ENCODE measurements at places on chromosomes 12 and 14.
A peak's percentile ranks its signal among the peaks of the same experiment; 100 is the strongest.

GRCh38 chr14:95523815-95524448, 7.5 kb upstream of the SYNE3 start:
- DNase-seq = peak; percentile 59

- DNase-seq = no peak
Observed at GRCh38 chr14:100106250-100107112, 41.3 kb downstream of the EVL start.

GRCh38 chr14:104549536-104550339, 29.8 kb upstream of the C14orf180 start:
- DNase-seq = no peak

- no peak for DNase-seq
Observed at GRCh38 chr14:100345711-100346110, 22.6 kb downstream of the SLC25A47 start.

DNA sequence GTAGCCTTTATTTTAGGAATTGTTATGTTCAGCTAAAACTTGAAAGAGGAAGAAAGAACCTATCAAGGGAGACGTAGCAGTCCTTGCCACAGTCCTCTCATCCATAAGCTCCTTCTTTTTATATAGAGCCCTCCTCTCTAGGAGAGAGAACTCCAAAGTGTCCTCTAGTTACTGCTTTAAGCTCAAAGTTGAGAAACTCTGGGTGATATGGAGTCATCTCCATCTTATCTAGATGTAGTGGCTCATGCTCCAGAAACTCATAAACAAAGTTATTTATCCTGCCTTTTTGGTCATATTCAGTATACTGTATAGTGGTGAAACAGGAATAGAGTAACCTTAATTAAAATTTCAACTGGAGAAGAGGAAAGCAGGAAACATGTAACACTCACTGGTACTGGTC, 90.4 kb upstream of the ATF7IP start:
- DNase-seq = no peak

DNA sequence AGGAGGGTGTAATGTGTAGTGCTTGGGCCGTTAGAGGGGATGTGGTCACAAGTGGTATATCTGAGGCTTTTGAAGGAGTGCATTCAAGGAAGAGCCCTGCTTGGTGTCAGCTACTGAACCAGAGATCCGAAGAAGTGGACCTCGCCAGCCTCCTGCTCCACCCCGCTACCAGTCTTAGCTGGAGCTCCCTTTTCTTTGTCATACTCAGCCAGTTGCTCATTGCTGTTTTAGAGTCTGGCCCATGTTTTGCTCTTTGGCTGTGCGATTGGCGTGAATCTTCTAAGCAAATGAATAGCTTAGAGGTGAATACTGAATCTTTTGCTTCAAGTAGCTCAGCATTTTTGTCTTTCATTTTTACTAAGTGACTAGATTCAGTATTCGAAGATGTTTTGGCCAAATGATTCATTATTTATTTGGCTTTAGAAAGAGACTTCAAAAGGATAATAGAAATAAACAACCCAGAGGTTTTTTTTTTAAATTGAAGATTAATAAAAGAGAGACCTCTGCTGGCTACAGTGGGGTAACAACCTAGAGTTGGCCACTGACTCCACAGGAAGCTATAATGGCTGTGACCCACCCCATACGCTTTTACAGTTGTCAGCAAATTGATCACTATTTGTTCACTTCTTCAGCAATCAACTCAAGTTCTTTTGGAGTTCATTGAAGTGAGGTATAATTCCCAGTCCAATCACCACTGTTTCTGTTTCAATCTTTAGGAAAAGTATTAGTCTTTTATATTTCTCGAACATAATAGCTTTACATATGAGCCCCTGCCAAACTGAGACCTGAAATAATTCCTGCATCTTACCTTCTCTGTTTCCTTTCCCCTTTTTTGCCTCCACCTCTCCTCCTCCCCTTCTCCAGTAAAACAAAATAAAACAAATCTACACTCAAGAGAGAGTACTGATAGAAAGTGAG, 19.9 kb downstream of the CDKN1B start:
- peak; percentile 77 for DNase-seq

- DNase-seq = no peak
Observed at GRCh38 chr12:106171117-106171750, 32.5 kb upstream of the NUAK1 start.

GRCh38 chr12:109592905-109593272, 19.3 kb downstream of the MVK start:
- DNase-seq = no peak

DNA sequence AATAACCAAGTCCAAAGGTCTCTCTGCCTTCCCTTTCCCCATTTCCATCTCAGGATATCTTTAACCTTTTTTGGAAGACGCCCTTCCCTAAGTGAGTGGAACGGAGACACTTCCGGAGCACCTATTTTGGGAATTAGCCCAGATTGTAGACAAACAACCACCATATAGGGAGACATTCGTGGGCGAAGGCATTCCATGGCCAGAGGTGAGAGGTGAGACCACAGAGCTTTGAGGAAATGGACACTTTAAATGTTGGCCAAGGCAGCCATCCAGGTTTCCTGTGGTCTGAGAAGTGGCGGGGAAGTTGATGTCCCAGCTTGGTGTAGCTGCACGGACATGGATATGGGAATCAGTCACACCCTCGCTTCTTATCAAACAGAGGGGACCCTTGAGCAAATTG, 69.4 kb upstream of the BDKRB2 start:
- no peak for DNase-seq

DNA sequence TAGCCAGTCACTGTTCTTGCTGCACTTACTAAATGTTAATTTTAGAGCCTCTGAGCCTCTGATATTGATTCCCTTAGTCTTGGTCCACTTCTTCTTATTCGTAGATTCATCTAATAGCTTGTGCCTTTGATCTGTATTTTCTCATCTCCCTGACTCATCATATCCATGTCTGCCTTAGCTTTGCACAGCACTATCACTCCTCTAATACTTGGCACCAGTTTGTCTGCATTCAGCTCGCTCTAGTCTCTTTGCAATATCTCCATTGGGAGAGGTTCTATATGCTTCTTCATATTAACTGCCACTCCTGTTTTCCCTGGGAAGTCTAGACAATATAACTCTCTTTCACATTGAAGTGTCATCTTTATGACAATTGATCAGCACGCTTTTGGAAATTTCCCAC, 68.5 kb upstream of the CSRP2 start:
- no peak for DNase-seq

GRCh38 chr12:108709697-108710096, 21.6 kb downstream of the CORO1C start:
- DNase-seq = no peak

- DNase-seq = no peak
Observed at GRCh38 chr12:52231305-52232202, 1.5 kb upstream of the KRT7 start.

- DNase-seq = no peak
Observed at GRCh38 chr14:93811676-93812075, 23.4 kb upstream of the PRIMA1 start.

- peak; percentile 36 for DNase-seq
Observed at GRCh38 chr12:42716491-42716891, 126.9 kb upstream of the PRICKLE1 start.

DNA sequence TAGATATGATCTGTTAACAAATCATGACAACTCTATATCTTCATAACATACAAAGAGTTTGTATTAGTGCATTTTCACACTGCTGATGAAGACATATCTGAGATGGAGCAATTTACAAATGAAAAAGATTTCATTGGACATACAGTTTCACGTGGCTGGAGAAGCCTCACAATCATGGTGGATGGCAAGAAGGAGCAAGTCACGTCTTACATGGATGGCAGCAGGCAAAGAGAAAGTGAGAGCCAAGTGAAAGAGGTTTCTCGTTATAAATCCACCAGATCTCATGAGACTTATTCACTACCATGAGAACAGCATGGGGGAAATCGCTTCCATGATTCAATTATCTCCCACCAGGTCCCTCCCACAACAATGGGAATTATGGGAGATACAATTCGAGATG, 157.6 kb downstream of the DUSP6 start:
- no peak for DNase-seq

GRCh38 chr12:11500188-11500860, 105.0 kb upstream of the PRB2 start:
- peak; percentile 89 for DNase-seq

DNA sequence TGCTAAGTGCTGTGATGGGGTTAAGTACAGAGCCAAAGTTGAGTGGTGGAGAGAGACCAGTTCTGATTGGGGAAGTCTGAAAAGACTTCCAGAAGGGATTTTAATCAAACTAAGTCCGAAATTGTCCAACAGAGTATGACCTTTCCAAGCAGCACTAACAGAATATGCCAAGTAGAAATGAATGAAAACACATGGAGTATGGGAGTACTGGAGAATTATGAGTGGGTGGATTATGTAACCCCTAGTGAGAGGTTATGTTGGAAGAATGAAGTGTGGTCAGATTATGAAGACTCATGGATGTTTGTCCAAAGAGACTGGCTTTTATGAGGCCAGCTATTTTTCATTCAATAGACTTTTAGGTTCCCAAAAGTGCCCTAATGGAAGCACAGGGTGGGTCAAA, 94.0 kb upstream of the PLEKHA5 start:
- DNase-seq = peak; percentile 84

- peak; percentile 98 for DNase-seq
Observed at GRCh38 chr12:69585189-69586062, at the start of gene CCT2. TSS of gene CCT2 (plus strand) at chr12:69585459. CDS start at chr12:69585522, 63 bp downstream.

GRCh38 chr14:46250113-46250703, 401.4 kb downstream of the RPL10L start:
- DNase-seq = peak; percentile 17

GRCh38 chr14:94173471-94173884, 644 bp upstream of the PPP4R4 start:
- peak; percentile 7 for DNase-seq

GRCh38 chr14:65560340-65561027, 148.0 kb downstream of the FUT8 start:
- no peak for DNase-seq

DNA sequence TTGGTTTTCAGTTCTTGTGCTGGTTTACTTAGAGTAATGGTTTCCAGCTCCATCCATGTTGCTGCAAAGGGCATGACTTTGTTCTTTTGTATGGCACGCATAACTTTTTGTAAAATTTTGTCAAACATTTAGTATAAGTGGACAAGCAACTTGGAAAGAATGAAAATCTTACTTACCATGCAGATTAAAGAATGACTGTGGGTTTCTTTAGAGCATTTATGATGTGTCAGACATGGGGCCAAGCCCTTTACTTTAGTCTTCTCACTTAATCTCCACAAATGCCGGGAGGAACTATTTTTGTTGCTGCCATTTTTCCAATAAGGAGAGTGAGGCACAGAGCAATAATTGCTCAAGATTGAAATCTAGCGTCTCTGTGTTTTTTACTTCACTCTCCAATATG, 652.5 kb upstream of the TBX3 start:
- no peak for DNase-seq

DNA sequence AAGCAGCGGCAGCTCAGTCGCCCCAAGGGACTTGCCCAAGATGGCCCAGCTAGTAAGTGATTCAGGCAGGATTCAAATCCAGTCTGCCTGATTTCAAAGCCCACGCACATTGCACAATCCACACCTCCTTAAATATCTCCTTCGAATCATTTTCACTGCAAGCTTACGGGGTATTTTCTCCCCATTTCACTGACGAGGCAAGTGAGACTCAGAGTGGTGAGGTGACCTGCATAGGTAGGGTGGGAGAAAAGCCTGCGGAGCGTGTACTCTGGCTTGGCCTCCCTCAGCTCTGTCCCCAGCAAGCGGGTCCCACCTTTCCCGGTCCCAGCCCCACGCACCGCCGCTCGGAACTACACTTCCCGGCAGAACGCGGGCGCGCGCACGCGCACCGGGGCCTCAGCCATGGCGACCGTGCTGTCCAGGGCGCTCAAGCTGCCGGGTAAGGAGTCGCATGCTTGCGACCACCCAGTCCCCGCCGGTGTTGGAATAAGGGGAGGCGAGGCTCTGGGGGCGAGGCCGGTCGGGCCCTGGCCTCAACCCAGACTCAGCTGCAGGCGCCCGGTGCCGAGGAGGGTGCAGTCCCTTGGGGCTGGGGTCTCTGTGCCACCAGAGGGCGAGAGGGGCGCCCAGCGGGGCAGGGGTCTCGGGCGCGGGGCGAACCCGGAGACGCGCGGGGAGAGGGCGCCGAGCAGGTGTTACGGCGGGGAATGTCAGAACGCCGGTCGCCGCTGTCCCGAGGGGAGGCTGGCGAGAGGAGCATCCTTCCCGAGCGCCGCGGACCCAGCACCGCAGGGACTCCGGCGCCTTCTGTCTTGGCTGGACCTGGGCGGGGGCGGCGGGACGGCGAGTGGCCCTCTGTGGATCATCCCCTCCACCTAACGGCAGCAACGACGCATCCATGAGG, at the start of gene FAM234B:
FAM234B (plus strand) TSS at position 380 of the 904 bp plus-strand sequence; CDS start at position 403, 23 bp downstream.
- DNase-seq = peak; percentile 93

GRCh38 chr14:85596562-85596961, 66.6 kb downstream of the FLRT2 start:
- DNase-seq = no peak

DNA sequence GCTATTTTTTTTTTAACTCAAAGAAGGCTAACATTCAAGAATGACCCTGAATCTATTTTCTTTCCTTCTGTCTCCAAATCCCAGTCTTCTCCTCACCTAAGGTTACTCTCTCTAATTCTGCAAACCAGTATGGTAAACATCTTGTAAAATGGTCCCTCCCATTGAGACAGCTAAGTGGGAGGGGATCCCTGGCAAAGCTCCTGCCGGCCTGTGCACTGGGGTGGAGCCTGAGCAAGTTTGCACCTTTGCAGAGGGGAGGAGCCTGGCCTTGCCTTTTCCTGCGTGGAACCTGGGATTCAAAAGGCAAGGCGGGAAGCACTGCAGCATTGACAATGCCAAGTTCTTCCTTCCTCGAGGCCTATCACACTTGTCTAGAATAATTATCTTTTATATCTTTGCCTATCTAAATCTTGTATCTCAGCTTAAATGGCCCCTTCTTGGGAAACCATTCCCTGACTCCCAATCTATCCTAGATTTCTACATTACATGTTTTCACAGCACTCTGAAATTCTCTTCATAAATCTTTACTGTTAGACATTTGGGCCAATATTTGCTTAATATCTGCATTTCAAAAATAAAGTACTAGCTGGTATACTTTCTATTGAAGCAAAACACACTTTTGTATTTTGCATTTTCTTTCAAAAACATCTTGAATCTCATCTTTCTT, 83.0 kb downstream of the EPS8 start:
- no peak for DNase-seq

GRCh38 chr12:115771065-115771464, 506.4 kb downstream of the MED13L start:
- DNase-seq = peak; percentile 16

GRCh38 chr12:105878964-105879363, 259.8 kb downstream of the NUAK1 start:
- no peak for DNase-seq

DNA sequence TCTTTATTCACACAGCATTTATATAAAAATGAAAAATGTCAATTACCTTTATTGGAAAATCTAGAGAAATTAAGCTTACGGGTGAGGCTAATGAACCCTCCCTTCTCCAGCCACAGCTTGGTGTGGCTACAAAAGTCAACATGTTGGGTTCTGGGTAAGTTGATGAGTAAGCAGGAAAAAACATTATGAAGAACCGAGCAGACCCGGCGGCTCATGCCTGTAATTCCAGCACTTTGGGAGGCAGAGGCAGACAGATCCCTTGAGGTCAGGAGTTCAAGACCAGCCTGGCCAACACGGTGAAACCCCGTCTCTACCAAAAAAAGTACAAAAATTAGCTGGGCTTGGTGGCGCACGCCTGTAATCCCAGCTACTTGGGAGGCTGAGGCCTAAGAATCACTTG, 10.9 kb downstream of the NAA25 start:
- no peak for DNase-seq

- no peak for DNase-seq
Observed at GRCh38 chr12:26359576-26359975, 164.2 kb downstream of the SSPN start.

All from GM03348 (cell line).